ENCODE measurements at places on chromosomes 13 and 19. TPM values are rescaled to one million over a fixed set of nuclear protein-coding genes. Genes with fewer than 3 reads are reported as not detected.
A peak's percentile ranks its signal among the peaks of the same experiment; 100 is the strongest.

RGCC gene
- total RNA-seq: 6.1 TPM

PCP2 gene
- total RNA-seq: not detected

DNA sequence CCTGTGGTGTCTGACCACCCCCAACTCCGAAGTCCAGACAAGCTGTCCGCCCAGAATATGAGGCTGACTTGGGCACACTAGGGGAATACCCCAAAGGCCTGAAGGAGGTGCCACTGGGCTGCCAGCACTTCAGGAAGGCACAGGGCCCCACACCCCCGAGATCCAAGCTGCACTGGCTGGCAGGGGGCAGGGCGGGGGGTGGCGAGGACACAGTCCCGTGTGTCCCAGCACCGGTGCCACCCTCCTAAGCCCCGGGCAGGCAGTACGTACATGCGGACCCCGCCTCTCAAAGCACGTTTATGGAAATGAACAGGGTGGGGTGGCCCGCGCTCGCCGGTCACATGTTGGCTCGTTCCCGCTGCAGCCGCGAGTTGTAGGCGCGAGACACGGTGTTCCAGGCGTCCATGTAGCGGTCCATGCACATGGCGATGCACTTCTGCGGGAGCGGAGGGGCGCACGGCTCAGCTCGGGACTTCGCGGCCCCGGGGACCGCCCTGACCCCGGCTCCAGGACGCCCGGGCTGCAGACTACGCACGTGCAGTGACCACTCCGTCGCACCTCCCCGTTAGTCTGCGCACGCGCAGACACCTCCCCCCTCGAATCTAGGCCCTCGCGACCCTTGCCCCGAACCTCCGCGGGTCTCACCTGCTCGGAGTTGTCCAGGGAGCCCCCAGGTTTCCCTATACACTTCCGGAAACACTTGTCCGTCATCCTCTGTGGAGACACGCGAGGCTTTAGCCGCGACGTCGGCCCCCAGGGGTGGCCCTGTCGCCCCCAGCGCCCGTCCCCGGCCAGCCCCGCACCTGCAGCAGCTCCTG lies 566 bp downstream of the TIMM13 start:
- DNase-seq: peak; percentile 14

- DNase-seq: no peak
These were observed 7.6 kb downstream of the SIRT2 start for GRCh38 chr19:38891771-38892170.

DNA sequence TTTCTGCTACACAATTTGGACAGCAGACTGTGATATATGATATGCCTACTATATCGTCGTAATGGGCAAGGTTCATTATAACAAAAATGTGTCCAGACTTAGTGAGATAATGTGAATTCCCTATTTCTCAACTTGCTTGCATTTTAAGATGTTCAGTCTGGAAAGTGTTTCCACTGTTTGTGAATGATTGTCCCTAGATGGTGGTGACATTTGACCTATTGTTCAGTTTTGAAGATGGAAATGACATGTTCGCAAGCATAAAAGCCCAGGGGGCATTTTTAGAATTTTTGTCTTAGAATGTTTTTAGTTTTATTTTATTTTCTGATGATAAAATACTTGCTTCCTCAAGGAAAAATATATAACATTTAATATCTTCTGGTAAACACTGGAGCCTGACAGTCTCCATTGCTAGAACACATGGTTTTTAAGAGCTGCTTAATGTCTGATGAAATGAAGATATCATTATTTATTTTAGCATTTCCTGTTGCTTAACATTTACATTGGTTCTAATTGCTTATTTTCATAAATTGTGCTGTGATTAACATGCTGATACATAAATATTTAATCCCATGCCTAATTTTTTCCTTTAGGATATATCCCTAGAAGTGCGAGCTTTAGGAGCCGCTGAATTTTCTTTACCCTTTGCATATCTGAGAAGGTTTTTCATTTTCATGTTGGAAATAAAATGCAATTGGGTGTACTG lies 27.1 kb downstream of the MBNL2 start:
- DNase-seq: no peak

DNA sequence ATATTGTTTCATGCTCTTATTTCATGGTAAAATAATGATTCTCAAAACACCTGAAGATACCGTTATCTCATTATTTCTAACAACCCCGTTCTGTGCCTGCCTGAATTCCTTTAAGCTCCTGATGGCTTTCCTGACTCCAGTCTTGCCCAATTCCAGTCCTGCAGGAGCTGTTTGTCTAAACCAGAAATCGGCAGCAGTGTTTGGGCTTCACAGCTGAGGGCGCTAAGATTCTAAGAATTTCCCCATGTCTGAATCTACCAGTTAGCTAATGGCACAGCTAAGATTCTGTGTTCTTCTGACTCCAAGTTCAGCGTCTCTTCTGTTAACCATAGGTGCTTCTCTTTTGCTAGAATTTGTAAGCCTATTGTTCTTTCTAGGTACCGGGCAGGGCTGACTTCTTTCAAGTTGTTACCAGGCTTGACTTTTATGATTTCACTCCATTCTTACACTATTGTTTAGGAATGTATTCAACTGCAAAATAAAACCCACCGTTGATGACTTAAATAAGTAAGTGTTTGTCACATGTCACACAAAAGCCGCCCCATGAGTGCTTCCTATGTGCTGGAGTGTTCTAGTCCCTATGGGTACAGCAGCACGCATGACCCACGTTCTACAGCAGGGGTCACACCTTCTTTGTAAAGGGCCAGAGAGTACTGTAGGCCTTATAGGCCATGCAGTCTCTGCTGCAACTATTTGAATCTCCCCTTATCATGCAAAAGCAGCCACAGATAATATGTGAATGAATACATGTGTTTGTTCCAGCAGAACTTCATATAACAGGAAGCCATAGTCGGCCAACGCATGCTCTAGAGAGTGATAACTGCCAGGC lies 168.3 kb upstream of the RNF113B start:
- DNase-seq: no peak

- no peak for DNase-seq
These were observed 1018.0 kb upstream of the PCDH20 start for GRCh38 chr13:62433660-62434059.

DOCK6 gene
- 4.4 TPM for total RNA-seq

Measured in IMR-90 (cell line).